Iris pigment epithelial cell (primary cell): ENCODE measurements at places on chromosomes 6 and 20.

GRCh38 chr6:154382740-154383139 lies 26.1 kb upstream of the IPCEF1 start:
- DNase-seq = no peak

- no peak for DNase-seq
Observed at GRCh38 chr6:9161731-9162130, 726.4 kb upstream of the SLC35B3 start.

DNA sequence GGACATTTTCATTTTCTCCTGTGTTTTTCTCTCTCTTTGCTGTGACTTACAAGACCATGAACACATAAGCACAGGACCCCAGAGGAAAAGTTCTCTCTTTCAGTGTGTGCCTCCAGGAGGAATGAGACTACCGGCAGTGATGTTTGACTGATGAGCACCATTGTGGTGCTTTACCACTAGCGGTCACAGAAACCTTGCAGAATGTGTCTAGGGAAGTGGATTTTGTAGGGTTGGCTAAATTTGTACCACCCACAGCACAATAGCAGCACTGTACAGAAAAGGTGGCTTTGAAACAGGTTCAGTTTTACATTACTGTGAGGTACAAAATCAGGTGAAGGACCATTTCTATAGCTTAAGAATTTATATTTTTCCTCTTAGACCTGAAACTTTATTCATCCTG lies 301.9 kb upstream of the SUPT3H start:
- no peak for DNase-seq

DNA sequence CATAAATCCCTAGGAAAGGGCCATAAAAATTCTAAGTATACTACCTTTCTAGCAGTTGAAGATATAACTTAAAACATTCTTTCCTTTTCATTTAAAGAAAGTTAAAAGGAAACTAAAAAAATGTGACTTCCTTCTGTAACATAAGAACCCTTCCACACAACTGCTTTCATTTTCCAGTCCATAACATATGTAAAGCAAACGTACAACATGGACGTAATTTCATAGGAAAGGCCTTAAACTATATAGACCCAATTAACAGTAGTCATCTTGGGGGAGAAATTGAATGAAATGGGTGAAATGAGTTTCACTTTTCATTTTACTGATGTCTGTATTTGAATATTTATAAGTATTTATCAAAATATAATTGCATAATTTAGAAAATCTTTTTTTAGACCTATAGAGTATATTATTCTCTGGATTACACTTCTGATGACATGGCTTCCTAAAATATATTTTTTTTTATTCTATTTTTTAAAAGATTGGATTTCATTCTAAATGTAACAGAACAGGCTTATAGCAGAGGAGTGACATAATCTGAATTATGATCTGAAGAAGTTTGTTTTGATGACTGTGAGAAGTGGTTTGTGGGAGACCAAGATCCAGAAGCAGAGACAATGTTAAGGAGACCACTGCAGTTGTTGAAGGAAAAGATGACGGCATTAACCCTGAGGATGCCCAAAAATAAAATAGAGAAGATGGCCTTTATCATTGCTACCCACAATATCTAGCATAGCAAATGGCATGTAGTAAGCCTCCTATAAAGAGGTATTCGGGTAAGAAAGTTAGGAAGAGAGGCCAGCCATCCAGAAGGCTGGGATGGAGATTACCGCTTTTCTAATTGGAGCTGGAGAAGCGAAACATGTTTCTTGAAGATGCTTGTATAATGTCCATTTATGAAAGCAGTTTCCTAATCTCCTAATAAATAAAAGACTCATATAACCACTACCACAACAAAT lies 260.4 kb downstream of the PTPRK start:
- DNase-seq = no peak

GRCh38 chr20:36917943-36918342 lies 33.6 kb downstream of the SAMHD1 start:
- peak; percentile 34 for DNase-seq

DNA sequence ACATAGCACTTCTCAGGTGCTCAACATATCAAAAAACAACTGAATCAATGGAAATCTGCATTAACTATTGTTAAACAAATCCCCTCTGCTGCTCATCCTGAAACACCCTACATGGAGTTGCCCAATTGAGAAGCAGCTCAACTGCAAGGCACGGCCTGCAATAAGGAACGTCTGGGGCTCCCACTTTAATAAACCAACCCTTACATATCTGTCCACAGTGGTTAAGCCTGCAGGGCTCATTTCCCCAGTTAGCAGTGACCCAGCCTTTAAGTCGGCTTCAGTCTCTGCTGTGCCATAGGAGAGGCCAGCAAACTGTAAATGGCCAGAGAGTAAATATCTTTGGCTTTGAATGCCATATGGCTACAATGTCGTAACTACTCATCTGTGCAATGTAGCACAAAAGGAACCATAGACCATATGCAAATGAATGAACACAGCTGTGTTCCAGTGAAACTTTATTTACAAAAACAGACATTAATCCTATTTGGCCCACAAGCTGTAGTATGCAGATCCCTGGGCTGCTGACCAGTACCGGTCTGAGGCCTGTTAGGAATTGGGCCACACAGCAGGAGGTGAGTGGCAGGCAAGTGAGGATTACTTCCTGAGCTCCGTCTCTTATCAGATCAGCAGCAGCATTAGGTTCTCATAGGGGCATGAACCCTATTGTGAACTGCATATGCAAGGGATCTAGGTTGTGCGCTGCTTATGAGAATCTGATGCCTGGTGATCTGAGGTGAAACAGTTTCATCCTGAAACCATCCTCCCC lies 522.7 kb upstream of the CDH4 start:
- DNase-seq = no peak

DNA sequence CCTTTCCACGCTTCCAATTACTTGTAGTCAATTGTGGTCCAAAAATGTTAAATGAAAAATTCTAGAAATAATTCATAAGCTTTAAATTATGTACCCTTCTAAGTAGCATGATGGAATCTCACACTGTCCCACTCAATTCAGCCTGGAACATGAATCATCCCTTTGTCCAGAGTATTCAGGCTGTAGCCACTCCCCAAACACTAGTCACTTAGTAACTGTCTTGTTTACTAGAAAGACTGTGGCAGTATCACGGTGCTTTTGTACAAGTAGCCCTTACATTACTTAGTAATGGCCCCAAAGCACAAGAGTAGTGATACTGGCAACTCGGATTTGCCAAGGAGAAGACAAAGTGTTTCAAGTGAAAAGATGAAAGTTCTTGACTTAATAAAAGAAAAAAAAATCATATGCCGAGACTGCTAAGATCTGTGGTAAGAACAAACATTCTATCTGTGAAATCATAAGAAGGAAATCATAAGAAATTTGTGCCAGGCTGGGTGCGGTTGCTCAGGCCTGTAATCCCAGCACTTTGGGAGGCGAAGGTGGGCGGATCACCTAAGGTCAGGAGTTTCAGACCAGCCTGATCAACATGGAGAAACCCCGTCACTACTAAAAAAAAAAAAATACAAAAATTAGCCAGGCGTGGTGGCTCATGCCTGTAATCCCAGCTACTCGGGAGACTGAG lies 168.5 kb upstream of the SIM1 start:
- DNase-seq = peak; percentile 92

DNA sequence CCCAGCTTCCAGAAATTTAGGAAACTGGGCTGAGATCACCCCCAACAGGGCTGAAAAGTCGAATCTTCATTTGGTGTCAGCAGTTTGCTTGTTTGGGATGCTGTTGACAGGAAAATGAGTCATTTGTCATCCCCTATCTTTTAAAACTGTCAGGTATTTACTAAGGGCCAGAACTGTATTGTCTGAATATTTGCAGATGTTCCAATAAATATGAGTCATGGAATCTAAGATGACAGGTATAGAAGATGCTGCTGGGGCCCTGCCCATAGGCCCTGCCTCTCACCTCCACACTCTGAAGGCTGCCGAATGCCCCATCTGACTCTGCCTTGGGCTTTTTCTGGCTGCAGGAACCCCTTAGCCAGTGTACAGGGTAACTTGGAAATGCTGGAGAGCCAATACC lies 3.9 kb downstream of the ETV7 start:
- no peak for DNase-seq

GRCh38 chr20:6439737-6440442 lies 317.1 kb upstream of the FERMT1 start:
- DNase-seq = no peak

DNA sequence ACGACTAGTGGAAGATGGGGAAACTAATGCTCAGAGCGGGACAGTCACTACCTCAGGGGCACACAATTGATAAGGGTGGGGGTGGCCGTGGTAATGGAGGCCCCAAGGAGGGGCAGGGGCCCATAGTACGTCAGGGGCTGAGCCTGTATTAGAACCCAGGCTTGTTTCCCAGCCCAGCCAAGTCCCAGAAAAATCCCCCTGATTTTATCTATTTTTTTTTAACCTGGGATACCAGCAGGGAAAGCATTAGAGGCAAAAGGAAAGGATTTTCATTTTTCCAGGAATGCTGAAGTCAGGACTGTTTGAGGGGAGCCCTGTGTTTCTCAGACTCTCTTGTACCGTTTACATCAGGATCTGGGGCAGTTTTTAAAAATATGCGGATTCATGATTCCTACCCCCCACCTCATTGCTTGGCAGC lies 382 bp downstream of the MYH7B start:
- no peak for DNase-seq

GRCh38 chr20:15107931-15108330 lies 770.5 kb upstream of the FLRT3 start:
- DNase-seq = no peak

- DNase-seq = no peak
Observed at GRCh38 chr20:32364554-32365208, 6.5 kb downstream of the ASXL1 start.

- DNase-seq = peak; percentile 27
Observed at GRCh38 chr6:97294451-97294850, 11.4 kb upstream of the MMS22L start.

GRCh38 chr6:139219746-139220145 lies 72.1 kb downstream of the TXLNB start:
- no peak for DNase-seq

- DNase-seq = no peak
Observed at GRCh38 chr20:24698706-24699206, 229.3 kb downstream of the SYNDIG1 start.

- peak; percentile 69 for DNase-seq
Observed at GRCh38 chr6:136822046-136822375, 381 bp upstream of the PEX7 start.

DNA sequence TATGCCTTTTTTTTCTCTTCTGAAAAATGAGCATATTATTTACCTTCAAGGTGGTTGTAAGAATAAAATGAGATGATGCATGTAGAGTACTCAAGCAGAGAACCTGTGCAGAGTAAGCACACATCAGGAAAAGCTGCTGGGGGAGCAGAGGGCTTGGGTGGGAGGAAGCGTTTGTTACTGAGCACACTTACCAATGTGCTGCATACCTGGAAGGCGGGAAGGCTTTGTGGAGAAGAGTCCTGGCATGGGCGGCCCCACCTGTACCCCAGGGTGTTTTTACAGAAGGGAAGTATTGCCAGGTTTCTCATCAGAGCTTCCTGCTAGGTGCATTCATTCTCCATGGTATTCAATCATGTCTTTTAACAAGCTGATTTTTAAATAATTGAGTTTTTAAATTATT lies 52.9 kb downstream of the CSE1L start:
- DNase-seq = no peak

DNA sequence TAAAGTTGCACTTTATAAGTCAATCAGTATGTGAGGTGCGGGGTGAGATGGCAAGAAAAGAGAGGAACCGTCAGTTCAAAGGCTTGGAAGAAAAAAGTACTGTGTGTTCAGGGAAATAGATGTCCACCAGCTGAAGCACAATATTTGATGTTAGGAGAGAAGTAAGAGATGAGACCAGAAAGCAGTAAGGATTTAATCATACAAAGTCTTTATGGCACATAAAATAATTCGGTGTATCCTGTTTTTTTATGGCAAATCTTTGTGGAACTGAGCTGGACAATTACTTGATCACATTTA lies 197.2 kb downstream of the FAXC start:
- no peak for DNase-seq

DNA sequence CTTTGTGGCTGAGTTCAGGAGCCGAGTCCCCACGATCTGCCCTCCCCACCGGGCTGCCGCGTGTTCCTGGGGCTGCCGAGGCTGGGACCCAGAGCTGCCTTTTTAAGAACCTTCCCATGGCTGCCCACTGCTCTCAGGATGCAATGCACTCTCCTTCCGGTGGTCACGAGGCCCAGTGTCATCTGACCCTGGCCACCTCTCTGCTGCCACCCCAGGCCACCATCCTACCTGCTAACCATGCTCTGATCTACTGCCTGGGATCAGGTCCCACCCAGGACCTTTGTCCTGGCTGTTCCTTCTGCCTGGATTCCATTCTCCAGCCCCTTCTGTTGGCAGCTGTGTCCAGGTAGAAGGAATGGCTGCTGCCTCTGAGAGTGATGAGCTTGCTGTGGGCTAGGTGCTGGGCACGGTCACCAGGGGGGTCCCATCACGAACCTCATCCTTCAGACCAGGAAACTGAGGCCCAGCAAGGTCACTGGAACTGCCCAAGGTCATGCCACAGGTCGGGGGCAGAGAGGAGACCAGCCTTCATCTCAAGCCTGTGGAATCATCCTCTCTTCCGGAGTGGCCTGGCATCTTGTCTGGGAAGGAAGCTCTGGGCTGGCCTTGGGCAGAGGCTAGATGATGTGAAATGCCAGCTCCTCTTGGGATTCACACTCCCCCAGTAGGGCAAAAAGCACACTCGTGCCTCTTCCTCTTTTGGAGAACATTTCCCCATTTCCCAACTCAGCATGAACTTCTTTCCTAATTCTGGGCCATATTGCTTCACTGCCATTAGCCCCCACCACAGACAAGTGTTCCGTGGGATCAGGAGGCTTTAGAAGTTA lies 20.5 kb downstream of the PCK1 start:
- DNase-seq = peak; percentile 3

DNA sequence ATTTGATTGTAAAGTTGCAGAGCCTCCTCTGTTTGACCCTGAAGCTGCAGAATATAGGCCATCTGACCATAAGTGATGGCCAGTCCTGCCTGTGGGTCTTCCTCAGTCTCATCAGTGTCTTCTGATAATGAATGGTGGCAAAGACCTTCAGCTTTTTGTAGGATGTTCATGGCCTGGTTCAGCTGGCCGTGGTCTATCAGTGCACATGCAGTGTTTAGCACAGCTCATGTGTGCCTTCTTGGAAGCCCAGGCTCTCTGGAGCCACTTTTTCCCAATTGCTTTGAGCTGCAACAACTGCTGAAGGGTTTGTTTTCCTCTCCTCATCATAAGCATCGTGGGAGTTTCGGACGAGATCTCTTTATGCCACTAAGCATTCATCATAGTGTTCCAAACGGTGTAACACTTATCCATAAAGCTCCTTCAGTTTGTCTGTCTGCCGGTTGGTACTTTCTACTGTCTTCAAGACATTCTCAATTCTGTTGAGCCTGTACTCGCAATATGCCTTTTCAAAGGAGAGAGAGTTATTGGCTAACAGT lies 70.1 kb upstream of the TULP4 start:
- DNase-seq = no peak
